Stimulated activated CD8-positive, alpha-beta memory T cell treated with anti-CD3 and anti-CD28 coated beads, Interleukin-15, amount 100 ng/mL, for 48 hours (primary cell): ENCODE measurements at places on chromosomes 11 and 22.

- no peak for DNase-seq
Measured at GRCh38 chr11:112794331-112794846, 166.8 kb upstream of the NCAM1 start.

DNA sequence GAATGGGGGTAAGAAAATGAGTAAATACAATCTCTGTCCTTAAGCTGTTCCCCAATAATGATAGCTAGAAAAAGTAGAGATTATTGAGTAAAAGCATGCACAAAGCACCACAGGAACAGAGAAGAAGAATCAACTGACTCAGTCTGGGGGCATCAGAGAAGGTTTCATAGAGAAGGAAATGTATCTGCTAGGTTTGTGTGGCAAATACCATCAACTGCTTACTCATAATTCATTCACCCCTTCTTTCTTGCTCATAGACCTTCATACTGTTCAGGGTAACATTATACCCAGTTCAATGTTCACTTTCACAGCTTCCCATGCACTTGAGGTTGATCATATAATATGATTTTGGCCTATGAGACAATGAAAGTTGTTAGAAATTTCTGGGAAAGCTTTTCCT is 85.2 kb upstream of the SCUBE2 start:
- DNase-seq = no peak

GRCh38 chr22:37260901-37261336 is 16.9 kb upstream of the RAC2 start:
- no peak for DNase-seq

- no peak for DNase-seq
Measured at GRCh38 chr11:95792700-95793099, 2.4 kb downstream of the CEP57 start.

DNA sequence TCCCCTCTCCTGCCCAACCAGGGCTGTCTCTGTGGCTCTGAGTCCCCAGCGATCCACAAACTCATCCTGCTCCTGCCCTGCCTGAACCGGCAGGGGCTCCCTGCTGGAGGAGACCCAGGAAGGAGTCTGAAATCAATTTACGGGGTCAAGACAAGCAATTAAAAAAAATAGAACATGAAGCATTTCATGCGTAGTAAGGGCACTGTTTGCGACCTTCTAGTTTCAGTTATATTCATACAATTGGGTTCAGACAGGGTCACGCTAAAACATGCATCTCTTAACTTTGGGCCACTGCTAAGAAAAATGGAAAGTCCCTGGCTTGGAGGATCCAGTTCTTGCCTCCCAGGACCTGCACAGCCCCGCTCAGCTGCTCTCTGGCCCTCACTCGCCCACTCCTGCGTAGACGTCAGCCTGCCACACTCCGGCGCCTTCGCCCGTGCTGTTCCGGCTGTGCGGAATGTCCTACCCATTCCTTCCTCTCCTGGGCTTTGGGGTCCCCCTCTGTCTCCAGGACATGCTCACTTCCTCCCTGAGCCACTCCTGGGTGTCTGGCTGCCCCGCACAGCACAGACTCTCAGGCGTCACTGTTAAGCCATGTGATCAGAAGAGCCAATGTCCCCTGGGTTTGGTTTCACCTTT is 12.8 kb downstream of the NFAM1 start:
- no peak for DNase-seq

DNA sequence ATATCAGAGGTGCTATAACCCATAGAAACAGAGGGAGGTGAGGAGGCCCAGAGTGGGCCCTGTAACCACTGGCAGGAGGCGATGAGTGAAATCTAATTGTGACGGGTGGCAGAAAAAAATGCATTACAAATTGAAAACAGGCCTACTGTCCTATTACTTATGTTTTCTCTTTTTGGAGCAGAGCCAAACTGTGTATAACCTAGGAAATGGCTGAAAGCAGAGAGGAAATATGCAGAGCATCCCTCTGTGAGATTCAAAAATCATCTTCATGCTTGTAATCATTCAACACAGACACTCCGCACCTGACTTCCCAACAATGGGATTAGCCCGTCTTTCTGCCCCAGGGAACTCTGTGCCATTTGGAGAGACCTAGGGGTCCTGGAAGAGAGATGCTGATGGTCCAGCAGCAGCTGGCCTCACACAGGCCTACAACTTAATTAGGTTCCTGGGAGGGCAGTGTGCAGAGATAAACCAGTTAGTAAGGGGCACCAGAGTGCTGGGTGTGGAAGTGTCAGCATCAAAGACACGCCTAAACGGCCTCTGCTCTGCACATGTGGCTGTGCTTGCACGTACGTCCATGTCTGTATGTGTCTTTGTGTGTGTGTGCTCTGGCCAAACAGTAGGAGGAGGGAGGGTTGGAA is 41.8 kb downstream of the MAP6 start:
- no peak for DNase-seq

DNA sequence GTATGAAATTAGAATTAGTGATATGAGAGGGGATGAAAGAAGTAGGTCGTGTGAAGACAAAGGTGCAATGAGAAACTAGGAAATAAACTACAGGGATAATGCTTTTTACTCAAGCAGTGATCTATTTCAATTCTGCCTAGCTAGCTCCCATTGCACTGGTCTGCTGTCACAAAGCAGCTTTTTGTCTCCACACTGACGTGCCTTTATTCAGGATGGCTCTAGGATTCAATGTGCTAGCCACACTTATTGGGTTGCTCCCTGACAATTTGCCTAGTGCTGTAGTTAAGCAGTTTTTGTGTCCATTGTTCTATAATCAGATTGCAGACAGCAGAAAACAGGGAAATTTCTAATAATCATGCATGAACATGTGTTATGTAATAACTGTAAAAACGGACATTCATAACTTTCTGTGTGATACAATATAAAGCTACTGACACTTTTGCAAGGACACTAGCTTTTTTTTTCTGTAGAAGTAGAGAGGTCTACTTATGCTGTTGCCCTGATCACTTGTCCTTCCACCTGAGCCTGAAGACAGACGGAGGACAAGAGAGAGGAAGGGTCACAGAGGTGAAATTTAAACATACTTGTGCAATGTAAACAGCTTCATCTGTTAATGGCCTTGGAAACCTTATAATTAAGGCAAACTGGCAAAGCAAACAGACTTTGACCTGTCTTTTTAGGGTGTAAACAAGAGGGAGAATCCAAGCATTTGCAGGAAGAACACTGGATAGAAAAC is 269.6 kb downstream of the LRRC4C start:
- no peak for DNase-seq

DNA sequence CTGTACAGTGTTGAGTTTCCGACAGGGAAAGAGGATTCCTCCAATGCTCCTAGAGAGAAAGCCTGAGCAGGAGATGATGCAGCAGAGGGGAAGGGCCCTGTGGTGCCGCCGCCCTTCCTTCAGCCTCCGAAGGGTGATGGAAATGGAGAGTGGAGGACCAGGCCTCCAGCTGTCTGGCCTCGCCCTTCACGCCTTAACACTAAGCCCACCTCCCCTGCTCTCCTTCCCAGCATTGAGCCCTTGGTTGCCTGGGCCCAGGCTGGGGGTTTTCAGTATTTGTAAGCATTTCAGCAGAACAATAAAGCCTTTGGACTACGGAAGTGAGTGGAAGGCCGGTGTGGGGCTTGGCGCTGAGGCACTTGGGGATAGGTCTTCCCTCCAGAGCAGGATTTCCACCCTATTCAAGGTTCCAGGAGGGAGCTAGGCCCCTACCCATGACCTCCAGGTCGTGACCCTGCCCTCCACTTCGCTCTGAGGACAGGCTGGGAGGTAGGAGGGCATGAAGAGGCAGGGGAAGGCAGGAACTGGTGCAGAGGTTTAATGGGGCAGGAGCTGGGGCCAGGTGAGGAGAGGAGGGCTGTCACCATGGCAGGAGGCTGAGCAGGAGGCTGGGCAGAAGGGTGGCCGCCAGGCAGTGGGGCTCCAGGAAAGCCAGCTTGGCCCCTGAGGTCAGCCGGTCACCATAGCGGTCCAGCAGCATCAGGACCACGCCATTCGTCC is 21.6 kb downstream of the TREH start:
- DNase-seq = no peak
